ENCODE measurements at places on chromosomes 3 and 15.

GRCh38 chr3:141401095-141401494, 32.8 kb downstream of the ZBTB38 start:
- no peak for DNase-seq

GRCh38 chr3:194488055-194488742, 1.4 kb upstream of the ATP13A3 start:
- no peak for DNase-seq

- DNase-seq, result no peak
Measured at GRCh38 chr15:68232937-68233336, 3.4 kb upstream of the CLN6 start.

DNA sequence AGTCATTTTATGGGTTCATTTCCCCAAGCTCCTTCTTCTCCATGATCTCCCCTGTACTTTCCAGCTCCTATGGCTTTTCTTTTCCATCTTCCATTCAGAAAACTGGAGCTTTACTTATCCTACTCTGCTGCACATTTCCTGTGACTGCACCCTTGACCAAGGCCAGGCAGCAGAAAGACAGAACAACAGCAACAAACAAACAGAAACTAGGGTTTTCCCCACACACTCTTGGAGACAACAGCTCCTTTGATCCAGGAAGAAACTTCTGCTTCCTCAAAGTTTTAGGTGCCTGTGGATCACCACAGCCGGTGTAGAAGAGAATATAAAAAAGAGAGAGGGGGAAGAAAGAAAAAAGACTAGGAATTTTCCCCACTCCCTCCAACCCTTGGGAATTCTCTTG, 342.3 kb upstream of the CFAP20DC start:
- DNase-seq, result no peak

DNA sequence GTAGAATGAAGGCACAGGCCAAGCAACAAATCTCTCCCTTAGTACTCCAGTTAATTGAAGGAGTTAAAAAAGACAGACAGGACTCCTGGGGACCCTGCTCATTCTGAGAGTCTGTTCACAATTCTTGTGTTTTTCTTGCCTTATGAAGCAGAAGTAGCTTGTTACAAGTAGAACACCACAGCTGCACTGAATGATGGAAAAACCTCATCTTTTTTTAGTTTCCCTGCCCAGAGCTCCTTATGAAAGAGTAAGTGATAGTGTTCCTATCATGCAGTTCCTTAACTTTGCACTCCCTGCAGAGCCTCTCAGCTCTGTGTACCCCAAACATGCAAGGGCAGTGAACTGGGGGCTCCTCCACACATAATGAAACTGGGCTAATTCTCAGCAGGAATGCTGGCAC, 95.5 kb downstream of the ALDH1A2 start:
- no peak for DNase-seq

DNA sequence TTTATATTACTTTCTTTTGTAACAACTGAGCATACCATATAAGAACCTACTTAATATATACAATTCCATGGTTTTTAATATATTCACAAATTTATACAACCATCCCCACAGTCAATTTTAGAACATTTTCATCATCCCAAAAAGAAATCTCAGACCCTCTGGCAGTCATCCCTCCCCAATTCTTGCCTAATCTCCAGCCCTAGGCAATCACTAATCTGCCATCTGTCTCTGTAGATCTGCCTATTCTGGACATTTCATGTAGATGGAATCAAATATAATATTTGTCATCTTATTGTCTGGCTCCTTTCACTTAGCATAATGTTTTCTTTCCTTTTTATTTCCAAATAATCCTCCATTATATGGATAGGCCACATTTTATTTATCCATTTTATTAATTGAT, 92.5 kb downstream of the LARS2 start:
- DNase-seq, result no peak

- DNase-seq, result peak; percentile 12
Measured at GRCh38 chr3:63864008-63864964, 619 bp downstream of the ATXN7 start.

- no peak for DNase-seq
Measured at GRCh38 chr15:92818651-92819277, 81.4 kb upstream of the CHD2 start.

DNA sequence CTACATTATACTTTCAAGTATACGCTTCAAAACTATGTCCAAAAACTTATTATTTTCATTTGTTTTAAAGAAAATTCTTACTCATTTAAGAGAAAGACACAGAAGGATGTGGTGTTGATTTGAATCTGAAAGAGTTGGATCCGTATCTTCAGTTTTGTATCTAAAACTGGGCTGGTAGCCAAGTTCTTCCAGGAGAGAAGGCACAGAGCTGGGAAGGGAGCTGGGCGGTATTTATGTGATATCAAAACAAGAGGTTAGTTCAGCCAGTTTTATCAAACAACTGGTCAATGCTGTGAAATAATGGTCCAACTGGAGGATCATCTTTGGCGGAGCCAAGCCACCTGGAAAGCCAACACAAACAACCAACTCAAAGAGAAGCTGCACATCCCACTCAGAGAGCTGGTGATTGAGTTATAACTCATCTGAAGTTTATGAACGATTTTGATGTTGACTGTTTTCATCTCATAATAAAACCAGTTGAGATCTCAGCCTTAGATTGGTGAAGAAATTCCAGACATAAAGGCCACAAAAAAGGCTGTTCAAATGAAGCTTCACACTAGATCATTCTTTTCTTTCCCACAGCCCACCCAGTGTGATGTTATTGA, 489.6 kb upstream of the RASGRP1 start:
- DNase-seq, result no peak

DNA sequence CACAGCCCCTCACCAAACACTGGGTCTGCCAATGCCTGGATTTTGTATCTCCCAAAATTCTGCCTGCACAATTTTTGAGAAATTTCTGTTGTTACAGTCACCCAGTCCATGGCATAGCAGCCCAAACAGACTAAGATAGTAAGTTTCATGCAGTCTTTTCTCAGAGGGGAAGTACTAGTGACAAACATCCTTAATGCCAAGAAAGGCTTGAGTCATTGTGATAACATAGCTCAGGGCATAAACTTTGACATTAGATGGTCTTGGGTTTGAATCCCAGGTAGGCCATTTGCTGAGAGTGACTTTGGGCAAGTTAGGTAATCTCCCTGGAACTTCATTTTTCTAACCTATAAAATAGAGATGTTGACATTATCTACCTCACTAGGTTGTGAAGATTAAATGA, 36.1 kb upstream of the PFN2 start:
- no peak for DNase-seq

- DNase-seq, result no peak
Measured at GRCh38 chr15:26145796-26146195, 282.7 kb upstream of the ATP10A start.

GRCh38 chr15:80732818-80733217, 37.7 kb downstream of the ABHD17C start:
- no peak for DNase-seq

DNA sequence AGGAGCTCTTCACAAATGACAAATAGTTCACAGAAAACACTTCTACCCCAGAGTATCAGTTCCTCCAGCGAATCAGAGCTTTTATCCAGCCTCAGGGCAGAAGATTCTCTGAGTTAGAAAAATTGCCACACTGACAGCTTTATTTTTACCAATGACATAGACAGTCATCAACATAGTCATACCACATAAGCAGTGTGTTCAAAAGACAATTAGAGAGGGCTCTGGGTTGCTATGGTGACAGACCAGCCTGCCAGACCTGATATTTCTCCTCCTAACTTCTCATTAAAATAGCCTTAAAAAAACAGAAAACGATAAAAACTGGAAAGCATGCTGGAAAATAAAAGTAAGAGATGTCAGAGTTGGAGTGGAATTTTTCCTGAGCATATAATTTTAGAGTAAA, 45.9 kb upstream of the COL6A5 start:
- no peak for DNase-seq

- DNase-seq, result no peak
Measured at GRCh38 chr3:65817553-65818126, 221.1 kb downstream of the MAGI1 start.

GRCh38 chr15:88714782-88715372, 76.1 kb downstream of the ISG20 start:
- DNase-seq, result no peak

GRCh38 chr3:24495326-24495994, 810 bp upstream of the THRB start:
- DNase-seq, result no peak

DNA sequence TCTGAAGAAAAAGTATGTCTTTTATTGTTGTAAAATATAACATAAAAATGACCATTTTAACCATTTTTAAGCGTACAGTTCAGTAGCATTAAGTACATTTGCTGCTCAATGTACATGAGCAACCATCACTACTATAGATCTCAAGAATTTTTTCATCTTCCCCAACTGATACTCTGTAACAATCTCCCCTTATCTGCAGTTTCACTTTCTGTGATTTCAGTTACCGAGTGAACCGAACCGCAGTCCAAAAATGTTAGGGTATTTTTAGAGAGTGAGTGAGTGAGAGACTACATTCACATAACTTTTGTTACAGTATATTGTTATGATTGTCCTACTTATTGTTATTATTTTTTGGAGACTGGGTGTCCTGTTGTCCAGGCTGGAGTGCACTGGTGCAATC, 9.0 kb upstream of the SLC25A26 start:
- DNase-seq, result no peak

DNA sequence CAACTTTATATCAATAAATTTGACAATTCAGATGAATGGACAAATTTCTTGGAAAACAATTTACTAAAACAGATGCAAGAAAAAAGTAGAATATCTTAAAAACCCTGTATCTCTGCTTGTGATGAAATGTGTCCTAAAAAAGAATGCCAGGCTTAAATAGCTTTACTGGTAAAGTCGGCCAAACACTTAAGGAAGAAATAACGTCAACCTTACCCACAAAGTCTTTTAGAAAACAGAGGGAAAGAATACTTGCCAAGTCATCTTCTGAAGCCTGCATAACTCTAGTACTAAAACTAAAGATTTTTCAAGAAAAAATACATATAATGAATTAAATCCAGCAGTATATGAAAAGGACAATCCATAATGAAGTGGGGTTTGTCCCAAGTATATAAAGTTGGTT, 111.1 kb downstream of the RASA2 start:
- DNase-seq, result no peak

GRCh38 chr3:128524374-128525299, 31.6 kb upstream of the GATA2 start:
- no peak for DNase-seq

GRCh38 chr3:169894110-169894509, 17.3 kb upstream of the SAMD7 start:
- DNase-seq, result no peak

GRCh38 chr3:8246070-8246469, 255.6 kb upstream of the LMCD1 start:
- DNase-seq, result no peak

DNA sequence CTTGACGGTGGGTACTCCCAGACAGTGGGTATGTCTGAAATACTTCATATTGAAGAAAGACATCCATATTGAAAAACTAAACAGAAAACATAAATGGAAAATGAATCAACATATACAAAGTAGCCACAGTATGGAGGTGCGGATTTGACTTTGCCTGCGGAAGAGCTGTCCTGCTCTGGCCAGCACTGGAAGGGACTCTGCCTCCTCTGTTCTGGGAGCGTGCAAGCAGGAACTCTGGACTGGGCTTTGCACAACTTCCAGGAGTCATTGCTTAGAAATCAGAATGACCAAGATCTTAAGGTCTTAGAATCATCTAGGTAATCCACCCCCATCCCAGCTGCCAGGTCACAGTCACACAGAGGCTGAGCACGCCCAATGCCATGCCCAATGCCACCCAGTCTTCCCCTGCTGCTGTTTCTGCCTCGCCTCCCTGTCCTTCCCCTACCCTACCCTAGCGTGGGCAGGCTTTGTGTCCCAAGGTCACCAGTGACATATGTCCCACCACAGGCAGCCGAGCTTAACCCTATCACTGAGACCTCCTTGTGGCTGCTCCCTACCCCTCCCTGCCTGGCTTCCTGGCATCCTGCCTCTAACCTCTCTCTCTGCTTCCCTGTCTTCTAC, 36.3 kb downstream of the CDC25A start:
- DNase-seq, result no peak

- no peak for DNase-seq
Measured at GRCh38 chr3:49992326-49992725, 52.4 kb downstream of the RBM6 start.

Measured in activated T-cell treated with anti-CD3 and anti-CD28 coated beads for 1 hour (primary cell).